ENCODE measurements at places on chromosomes 7 and 10. TPM values are rescaled to one million over a fixed set of nuclear protein-coding genes. Genes with fewer than 3 reads are reported as not detected.

FBH1 gene
- total RNA-seq: 110 TPM

UCMA gene
- not detected for total RNA-seq

TEX47 gene
- not detected for total RNA-seq

ANKRD61 gene
- total RNA-seq: not detected

- DNase-seq: no peak
Measured at GRCh38 chr7:142860968-142861367, 6.1 kb downstream of the EPHB6 start.

- DNase-seq: no peak
Measured at GRCh38 chr10:43843321-43844101, 194.8 kb upstream of the ZNF32 start.

GRCh38 chr7:48217753-48218152 is 46.5 kb downstream of the ABCA13 start:
- no peak for DNase-seq

GRCh38 chr7:120856621-120857352 is 1.2 kb downstream of the TSPAN12 start:
- DNase-seq: peak; percentile 79

DNA sequence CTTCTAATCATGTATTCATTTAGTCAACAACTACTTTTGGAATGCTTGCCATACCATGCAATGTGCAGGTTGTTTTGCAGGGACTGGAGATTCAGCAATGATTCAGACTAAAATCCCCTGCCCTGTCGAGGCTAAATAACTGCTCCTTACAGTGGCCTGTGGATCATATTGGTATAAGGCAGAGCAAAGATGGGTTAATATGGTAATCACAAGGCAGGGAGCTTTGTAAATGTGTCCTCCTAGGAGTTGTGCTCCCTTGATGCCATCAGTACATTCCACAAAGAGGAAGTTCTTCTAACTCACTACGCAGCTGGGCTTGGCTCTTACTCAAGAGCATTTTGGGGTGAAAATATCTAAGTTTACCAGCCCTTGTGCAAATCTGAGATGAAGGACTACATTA is 614 bp upstream of the IFIT2 start:
- no peak for DNase-seq

DNA sequence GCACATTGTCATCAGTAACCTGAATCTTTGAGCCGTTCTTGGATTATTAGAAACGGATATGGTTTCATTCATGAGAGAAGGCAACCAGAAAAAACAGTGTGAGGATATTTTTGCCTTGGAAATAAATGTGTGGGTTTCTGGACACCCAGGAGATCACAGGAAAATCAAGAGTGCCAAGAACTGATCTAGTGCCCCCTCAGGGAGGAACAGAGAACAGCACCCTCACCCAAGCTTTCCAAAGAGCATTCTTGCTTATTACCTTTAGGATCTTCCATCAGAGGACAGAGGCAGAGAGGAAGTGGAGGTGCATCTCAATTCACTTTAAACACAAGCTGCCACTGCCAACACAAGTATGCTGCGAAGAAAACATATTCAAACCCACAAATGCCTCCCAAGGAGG is 851.5 kb upstream of the COBL start:
- DNase-seq: no peak

GRCh38 chr10:3852147-3852904 is 67.3 kb upstream of the KLF6 start:
- peak; percentile 84 for DNase-seq

DNA sequence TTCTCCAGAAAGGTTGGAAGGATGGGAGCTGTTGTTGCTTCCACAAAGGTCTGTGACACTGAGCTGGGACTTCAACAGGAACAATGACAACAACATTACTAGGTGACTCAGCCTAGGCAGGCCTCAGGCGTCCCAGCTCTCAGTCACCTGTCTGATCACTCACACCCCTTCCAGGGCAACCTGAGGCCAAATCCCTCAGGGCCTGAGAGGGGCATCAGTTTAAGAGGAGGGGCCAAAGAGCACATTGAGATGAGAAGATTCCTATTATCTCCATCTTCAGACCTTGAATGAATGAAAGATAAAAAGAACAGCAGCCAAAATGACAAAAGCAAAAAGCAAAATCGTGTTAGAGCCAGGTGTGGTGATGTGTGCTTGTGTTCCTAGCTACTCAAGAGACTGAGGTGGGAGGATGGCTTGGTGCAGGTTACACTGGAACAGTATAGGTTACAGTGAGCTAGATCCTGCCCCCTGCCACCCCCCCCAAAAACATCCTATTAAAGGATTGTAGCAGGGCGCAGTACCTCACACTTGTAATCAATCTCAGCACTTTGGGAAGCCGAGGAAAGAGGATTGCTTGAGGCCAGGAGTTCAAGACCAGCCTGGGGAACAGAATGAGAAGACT is at the start of gene ATG9B:
TSS of gene ATG9B (minus strand) at position 60 of the 622 bp plus-strand sequence. CDS start 71 bp downstream, outside the sequence.
- DNase-seq: no peak

DNA sequence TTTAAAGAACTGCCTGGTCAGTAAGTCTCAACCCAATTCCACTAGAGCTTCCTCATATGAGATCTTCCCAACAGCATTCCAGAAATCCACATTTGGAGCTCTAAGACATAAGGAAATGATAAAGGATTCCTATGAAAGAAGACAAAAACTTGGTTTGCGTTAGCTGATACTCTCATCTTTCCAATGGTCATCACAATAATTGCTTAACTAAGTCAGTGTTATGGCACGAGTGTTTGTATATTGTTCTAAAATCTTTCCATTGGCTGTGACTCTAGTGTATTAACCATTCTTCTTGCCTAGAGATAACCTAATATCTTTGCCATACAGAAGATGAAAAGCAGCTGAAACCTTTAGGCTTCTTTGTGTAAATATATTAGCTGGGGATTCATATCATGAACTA is 289.0 kb downstream of the SNX13 start:
- DNase-seq: no peak

DNA sequence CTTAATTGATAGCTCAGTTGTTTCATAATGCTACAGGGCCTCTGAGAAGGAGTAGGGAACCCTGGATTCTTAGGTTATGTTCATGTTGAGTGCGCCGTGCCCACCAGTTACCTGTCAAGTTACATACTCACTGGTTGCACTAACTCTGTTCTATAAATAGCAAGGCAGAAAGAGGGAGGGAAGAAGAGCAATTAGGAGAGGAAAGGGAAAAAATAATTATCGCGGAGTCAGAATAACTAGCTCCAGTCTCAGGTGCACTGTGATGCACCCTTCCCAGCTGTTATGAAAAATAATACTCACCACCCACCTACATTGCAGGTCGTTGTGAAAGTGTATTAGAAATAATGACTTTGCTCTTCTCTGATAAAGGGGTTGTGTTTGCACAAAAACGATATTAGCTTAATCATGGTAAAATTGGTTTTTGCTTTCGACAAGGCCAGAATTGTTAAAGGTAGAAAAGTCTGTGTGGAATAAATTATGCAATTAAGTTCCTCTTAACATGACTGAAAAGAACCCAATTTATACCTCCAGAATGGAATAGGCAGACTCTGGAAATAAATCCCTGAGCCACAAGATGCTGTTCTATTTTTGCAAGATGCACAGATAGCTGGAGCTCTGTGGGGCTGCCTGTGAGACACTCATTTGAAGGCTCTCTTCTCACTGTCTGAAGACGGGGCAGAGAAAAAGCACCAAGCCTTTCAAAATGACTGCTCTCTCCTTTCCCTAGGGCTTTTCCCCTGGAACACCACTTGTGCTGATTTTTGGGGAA is 137.6 kb upstream of the PITRM1 start:
- DNase-seq: no peak

- DNase-seq: no peak
Measured at GRCh38 chr7:37816922-37817590, 31.3 kb upstream of the NME8 start.
